ENCODE measurements at places on chromosomes 11 and 22.
A peak's percentile ranks its signal among the peaks of the same experiment; 100 is the strongest.

GRCh38 chr11:86806903-86807302 lies 6.6 kb downstream of the PRSS23 start:
- DNase-seq = no peak

DNA sequence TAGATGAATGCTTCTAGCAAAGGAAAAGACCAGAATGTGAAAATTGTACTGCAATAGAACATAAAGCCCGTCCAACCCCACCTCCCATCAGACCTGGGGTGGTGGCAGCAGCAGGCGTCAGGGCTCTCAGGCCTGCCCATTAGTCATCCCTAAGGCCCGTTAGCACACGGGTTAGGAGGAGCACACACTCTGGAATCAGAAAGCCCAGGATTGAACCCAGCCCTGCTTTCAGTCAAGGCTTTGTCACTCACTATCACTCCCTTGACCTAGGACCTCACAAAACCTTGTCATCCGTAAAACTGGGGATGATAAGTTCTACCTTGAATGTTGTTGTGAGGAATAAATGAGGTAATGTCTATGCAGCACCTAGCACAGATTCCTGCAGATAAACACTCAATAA lies 26.9 kb downstream of the MICAL3 start:
- DNase-seq = no peak

GRCh38 chr22:33073989-33074418 lies 15.8 kb upstream of the SYN3 start:
- no peak for DNase-seq

DNA sequence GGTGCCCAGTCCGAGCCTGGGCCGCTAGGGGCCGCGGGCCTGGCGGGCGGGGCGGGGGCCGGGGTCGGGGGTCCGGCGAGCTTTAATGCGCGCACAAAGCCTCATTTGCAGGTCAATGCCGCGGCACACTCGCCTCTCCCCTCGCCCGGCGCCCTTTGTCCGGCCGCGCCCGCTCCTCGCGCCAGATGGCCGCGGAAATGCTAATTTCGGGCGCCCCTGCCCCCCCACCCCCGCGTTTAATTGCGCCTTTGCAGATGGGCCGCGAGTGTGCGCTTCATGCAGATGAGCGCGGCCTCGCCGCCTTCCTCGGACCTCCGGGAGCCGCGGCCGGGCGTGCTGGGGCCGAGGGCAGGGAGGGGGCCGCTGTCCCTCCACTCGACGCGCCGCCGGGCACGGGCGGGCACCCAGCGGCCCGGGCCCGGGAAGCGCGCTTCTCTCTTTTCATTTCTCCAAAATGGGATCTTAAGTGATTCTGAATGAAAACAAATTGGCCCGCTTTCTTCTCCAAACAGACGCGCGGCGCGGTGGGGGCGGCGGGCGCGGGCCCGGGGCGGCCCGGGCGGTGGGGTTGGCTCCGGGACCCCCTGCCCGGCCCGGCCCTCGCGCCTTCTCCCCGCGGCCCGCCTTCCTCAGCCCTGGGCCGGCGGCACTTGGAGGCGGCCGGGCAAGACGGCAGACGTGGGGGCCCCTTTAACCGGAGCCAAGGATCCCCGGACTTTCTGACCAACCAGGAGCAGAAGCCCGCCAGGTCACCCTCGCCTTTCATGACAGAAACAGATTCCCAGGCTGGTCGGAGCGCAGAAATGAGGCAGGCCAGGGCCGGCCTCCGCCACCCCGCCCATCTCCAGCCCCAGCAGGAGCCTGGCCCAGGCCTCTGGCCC lies 22.9 kb downstream of the CDKN1C start:
- no peak for DNase-seq

DNA sequence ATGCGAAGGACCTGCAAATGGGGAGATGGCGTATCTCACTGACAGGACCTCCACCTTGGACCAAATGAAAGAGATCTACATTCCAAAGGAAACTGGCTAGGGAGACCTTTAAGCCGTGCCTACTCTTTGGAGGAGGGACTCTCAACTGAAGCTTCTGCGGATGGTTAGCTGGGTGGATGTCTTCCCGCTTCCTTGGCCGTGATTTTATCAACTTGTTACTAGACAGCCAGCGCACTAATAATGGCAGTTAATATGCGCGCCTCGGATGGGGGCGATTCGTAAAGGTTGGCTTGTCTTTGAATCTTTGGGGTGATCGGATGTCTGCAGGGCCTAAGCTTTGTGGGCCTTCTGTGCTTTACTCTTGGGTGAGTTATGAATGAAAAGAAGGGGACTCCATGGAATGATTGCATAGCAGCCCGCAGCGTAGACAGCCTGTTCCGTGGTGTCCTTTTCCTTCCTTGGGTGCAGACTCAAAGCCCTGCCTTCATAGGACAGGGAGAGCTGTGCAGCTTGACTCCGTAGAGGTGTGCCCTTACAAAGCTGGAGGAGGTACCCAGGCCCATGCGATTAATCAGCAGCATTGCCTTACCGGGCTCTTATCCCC lies 1.5 kb downstream of the ZNRF3 start:
- no peak for DNase-seq

GRCh38 chr11:47257517-47258316 lies at the start of gene NR1H3:
TSS of gene NR1H3 (plus strand) at chr11:47257996. CDS start at chr11:47259217, 1,221 bp downstream.
- peak; percentile 50 for DNase-seq

DNA sequence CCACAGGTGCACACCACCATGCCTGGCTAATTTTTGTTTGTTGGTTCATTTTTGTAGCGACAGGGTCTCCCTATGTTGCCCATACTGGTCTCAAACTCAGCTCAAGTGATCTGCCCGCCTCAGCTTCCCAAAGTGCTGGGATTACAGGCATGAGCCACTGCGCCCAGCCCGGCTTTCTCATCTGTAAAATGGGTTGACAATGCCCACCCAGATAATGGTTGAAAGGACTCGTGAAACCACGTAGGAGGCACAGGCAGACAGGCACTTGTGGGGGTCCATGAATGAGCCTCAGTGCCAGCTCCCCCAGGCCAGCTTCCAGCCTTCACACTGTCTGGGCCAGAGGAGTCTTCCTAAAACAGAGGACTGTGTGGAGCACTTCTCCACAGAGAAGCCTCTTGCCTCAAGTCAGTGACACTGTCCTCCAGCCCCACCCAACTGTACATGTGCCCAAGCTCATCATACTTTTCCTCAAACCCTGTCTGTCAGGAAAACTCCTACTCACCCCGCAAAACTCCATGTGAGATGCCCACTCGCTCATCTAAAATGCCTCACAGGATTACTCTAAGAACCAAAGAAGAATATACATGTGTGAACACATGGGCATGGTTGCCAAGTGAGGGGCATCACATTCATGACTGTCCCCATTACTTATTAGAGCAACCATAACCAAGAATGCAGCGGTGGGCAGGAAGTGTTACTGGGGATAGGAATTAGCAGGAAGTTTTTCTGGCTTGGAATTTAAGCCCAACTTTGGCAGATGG lies 32.1 kb upstream of the WNT7B start:
- no peak for DNase-seq

GRCh38 chr22:37229012-37229804 lies 14.9 kb downstream of the RAC2 start:
- no peak for DNase-seq

DNA sequence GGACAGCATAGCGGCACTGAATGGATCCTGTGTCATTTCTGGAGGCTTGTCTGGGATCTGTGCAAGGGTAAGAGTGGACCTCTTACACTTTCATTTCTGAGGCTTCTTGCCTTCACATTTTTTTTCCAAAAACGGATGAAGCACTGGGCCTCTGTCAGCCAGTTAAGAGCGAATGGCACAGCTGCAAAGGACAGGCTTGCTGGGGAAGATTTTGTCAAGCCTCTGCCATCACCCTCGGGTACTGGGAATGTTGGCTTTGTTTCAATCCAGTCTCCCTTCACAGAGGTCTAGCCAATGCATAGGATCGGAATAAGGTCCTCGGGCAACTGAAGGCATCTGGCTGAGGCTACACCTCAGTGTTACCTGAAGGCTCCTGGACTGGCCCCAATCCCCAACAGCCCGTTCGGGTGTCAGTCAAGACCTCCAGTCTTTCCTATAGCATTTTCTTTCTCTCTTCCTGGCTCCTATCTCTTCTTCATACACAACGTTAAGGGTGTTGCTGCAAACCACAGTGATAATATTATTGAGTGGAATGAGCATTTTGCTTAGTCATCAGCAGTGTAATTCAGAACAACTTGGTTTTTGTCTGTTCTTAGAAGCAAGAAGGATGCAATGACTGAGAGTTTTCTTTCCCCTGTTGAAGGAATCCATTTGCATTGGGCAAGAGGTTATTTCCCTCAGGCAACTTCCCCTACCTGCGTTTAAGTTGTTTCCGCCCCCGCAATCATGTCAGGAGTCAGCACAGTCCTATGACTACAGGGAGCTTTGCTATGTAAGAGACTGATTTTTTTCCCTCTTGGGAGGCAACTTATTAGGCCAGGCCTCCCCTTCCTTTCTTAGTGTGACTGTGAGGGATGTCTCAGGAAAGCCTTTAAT lies 22.8 kb downstream of the NPAT start:
- DNase-seq = peak; percentile 80

- no peak for DNase-seq
These were observed 29.8 kb downstream of the SREBF2 start for GRCh38 chr22:41862530-41863266.

DNA sequence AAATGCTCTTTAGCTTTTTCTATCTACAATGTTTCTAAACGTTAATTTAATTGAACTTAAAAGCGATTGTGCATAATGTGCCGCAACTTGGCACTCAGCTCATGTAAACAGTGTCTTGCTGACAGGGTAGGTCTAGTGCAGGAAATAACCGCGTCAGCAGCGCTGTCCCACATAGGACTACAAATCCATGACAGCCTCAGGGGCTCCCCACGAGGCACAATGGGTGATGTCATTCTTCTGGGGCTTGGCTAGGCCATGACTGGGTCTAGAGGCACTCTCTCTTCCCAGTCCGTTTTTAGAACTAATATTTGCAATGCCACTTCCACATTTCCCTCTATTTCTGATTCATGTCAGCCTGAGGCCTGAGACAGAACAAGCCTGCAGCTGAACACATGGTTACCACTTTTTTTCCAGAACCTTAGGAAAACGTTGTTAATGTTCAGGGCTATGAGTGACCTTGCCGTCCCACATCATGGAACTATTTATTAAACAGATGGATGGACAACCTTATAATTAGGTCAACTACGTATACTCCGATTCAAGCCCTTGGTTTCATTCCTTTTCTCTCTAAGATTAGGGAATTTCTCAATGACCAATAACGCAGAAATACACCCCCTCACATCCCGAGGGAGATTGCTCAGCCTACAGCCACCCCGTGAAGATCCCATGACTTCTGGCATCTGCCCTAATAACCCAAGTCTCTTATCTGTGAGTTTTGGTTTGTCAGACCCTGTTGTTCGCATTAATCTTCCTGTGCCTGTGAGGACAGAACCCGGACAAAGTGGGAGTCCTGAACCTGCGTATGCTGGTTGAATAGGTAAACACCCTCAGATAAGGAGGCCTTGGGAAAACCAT lies 19.4 kb upstream of the SNX32 start:
- no peak for DNase-seq

GRCh38 chr11:73200256-73200655 lies 17.8 kb upstream of the P2RY2 start:
- no peak for DNase-seq

DNA sequence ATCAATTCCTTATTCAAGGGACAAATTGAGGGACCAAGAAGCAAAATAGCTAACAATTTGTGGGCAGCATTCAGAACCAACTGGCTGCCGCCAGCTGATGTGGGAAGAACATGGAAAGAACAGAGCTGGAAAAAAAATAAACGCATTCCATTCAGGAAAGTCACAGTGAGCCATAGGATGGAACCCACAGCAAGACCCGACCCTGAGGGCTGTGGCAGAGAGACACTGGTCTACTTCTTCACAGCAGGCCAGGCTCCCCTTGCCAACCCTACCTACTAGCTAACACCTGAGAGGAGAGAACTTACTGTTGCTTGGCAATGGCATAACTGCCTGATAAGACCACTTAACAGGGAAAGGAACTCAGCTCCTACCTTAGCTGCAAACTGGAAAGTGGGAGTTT lies 123.5 kb upstream of the APOA1 start:
- no peak for DNase-seq

DNA sequence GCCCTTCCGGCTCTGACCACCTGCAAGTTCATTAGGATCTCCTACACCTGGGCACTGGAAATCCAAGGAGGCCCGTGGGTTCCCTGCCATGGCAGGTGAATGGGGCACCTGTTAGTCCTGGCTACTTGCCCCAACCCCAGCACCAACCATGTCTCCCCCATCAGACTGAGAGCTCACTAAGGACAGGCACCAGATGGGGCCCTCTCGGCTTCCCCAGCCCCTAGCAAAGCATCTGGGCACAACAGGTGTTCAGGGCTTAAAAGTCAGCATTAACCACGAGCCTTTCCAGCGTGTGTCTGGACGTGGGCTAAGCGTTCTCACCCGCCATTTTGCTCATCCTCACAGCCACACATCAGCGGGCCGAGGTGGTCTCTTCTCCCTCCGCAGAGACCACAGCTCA lies 2.2 kb downstream of the SULT4A1 start:
- DNase-seq = no peak

- DNase-seq = no peak
These were observed 519.6 kb downstream of the NTM start for GRCh38 chr11:131889760-131890581.

GRCh38 chr11:125210066-125210465 lies 45.5 kb downstream of the PKNOX2 start:
- DNase-seq = no peak

GRCh38 chr11:13104619-13105236 lies 95.6 kb downstream of the RASSF10 start:
- no peak for DNase-seq

DNA sequence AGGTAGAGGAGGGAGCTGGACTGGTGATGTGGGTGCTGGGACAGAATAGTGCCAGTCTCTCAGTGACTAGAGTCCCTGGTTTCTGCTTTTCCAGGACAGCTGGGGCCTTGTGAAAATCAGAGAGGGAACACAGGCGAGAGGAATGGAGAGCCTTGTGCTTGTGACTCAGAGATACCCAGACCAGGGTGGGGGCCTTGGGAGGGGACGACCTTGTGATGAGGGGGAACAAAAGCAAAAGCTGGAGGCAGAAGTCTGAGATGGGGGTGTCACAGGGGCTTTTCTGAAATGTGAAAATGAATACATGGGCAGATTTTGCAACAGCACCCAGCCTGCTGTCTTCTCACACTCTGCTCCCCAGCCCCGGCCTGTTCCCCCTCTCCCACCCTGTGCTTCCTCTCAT lies 3.4 kb upstream of the NR1H3 start:
- DNase-seq = no peak

DNA sequence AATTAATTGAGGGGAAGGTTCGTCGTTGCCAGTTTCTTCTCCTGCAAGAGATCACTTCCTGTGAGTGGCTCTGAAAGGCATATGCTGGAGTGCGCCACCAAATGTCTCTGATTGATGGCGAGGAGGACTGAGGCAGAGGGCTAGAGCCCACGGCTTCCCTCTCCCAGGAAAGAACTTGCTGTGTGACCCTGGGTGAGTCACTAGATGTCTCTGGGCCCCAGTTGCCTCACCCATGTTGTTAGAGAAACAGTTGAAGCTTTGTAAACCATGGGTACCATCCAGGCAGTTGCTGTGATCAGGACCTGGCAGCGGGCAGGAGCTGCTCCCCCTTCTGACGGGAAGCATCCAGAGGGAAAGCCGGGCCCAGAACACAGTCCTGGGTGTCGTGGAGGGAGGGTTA lies 3.2 kb downstream of the ABCG4 start:
- DNase-seq = no peak

- no peak for DNase-seq
These were observed 18.7 kb upstream of the TMPRSS5 start for GRCh38 chr11:113724778-113725177.

- no peak for DNase-seq
These were observed 352.7 kb upstream of the MPPED2 start for GRCh38 chr11:30938810-30939209.

GRCh38 chr11:96188243-96189006 lies 154.6 kb downstream of the MAML2 start:
- DNase-seq = peak; percentile 30
